ENCODE measurements at places on chromosomes 3 and 15. TPM values are rescaled to one million over a fixed set of nuclear protein-coding genes. Genes with fewer than 3 reads are reported as not detected.

GRCh38 chr3:132378048-132378762 is 39.1 kb upstream of the DNAJC13 start:
- no peaks in the 10 kb centered on the region for H3K27me3 ChIP-seq
- no peak overlapping the region for H3K27ac ChIP-seq
- H3K4me1 ChIP-seq = peaks cover 61% of the 10 kb centered on the region
- peak overlapping the region; percentile 67 for H3K4me3 ChIP-seq

DNA sequence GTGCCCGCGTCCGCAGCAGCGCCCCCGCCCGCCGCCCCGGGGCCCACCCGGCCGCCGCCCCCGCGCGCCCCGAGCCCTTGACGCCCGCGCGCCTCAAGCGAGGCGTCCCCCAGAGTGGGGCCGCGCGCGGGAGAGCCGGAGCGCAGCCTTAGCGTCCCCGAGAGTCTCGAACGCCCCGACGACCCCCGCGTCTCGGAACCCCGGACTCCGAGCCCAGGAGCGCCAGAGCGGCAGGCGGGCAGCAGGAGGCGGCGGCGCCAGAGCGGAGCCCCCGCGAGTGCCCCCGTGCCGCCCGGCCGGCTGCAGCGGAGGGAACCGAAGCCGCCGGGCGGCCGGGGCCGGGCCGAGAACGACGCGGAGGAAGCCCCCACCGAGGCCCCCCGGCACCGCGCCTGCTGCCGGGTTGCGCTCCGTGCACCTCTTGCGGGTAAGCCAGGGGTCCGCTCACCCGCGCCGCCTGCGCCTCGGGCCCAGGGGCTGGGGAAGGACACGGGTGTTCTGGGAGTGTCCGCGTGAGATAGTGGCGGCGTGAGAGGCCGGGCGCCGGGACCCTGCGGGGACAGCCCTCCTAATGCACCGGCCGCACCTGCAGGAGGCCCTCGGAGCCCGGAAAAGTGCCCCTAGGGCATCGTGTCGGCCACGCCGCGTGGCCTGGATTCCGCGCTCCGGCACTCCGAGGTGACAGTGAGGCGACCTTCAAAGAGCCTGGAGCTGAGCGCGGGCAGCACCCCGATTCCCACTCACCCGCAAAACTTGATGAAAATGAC is 52.0 kb upstream of the ULK4 start:
- no peaks in the 10 kb centered on the region for H3K36me3 ChIP-seq
- peak; percentile 39 for DNase-seq
- H3K27ac ChIP-seq = 0 out of 2 replicates have a peak overlapping the region, but pooled peaks have one; percentile 75
- peaks cover 22% of the 10 kb centered on the region for H3K4me1 ChIP-seq
- peaks cover 11% of the 10 kb centered on the region for H3K27me3 ChIP-seq
- peak overlapping the region; percentile 77 for H3K4me3 ChIP-seq

GRCh38 chr3:120487191-120487650 is 36.4 kb upstream of the FSTL1 start:
- H3K27me3 ChIP-seq = no peaks in the 10 kb centered on the region
- H3K36me3 ChIP-seq = peaks cover 3% of the 10 kb centered on the region
- H3K4me1 ChIP-seq = peaks cover 17% of the 10 kb centered on the region
- no peak overlapping the region for H3K4me3 ChIP-seq
- no peak overlapping the region for H3K27ac ChIP-seq

CAMK2N2 gene
- total RNA-seq = 13.1 TPM
